Uterus (tissue), 4 donors: ENCODE measurements at places on chromosomes 6 and 20. TPM values are rescaled to one million over a fixed set of nuclear protein-coding genes. Genes with fewer than 3 reads are reported as not detected.

Gene CST5
- not detected for total RNA-seq

Gene RBPJL
- total RNA-seq = not detected

Gene DEFB110
- total RNA-seq = not detected

DNA sequence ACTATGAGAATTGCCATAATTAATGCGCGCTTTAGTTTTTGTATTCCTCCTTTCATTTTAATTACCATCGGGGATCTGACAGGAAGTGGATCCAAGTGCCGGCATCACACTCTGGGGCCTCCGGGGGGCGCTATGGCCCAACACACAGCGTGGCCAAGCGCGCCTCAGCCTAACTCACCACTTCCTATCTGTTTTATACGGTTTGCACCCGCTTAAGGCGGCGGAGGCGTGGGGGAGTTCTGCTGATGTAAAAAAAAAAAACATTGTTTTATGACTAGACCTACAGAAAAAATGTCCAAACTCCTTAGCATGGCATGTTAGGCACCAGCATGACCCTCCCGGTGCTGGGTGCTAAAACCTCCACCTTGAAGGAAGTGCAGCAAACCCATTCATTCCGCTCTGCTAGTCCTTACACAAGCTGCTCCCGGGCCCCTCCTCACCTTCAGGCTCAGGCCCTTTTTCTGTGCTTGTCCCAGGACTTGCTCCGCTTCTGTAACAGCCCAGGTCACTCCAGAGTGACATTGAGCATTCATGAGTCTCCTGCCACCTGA, 4.5 kb upstream of the EBF4 start:
- no peaks in the 10 kb centered on the region for H3K36me3 ChIP-seq
- H3K27ac ChIP-seq = no peak overlapping the region
- H3K4me3 ChIP-seq = no peak overlapping the region
- DNase-seq = no peak
- no peaks in the 10 kb centered on the region for H3K4me1 ChIP-seq

DNA sequence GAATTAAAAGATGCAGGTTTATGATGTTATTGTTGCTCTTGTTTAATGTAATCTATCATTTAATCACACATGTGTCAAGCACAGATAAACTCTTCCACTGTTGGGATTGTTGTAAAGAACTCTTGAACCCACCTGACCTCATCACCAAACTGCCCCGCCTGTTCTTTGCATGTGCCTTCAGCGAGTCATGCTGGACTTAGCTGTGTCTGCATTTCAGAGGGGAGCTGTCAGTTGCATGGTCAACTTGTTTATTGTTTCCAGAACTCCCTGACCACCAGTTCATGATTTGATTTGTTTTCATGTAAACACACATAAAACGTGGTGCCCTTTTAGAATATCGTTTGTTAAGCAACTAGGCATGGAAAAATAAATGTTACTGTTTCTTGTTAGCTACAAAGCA, 93.6 kb downstream of the KHDC1L start:
- H3K4me3 ChIP-seq = no peak overlapping the region
- no peak for DNase-seq
- H3K36me3 ChIP-seq = no peaks in the 10 kb centered on the region
- no peaks in the 10 kb centered on the region for H3K27me3 ChIP-seq
- H3K27ac ChIP-seq = no peak overlapping the region
- no peaks in the 10 kb centered on the region for H3K4me1 ChIP-seq

DNA sequence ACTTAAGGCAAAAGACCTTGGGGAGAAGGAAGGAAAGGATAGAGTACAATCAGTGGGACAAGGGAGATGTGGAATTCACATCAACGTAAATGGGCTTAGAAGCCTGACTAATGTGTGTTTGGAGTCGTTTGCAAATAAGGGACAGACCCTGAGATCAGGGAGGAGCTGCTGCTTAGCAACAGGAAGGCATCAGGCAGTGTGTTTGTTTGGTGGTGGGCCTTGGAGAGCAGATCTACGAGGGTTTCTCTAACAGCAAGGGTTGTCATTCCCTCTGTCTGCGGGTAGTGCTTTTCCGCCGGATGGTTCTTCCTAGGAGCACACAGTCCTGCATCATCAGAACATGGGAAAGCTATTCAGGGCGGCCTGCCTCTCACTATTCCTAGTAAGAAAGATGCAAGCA, 40.4 kb downstream of the C6orf118 start:
- H3K27ac ChIP-seq = no peak overlapping the region
- H3K4me3 ChIP-seq = no peak overlapping the region
- no peaks in the 10 kb centered on the region for H3K27me3 ChIP-seq

- no peaks in the 10 kb centered on the region for H3K36me3 ChIP-seq
- H3K4me1 ChIP-seq = no peaks in the 10 kb centered on the region
- H3K4me3 ChIP-seq = no peak overlapping the region
- H3K27ac ChIP-seq = peak overlapping the region; percentile 83
These were observed 6.5 kb downstream of the RBM38 start for GRCh38 chr20:57397693-57398108.

DNA sequence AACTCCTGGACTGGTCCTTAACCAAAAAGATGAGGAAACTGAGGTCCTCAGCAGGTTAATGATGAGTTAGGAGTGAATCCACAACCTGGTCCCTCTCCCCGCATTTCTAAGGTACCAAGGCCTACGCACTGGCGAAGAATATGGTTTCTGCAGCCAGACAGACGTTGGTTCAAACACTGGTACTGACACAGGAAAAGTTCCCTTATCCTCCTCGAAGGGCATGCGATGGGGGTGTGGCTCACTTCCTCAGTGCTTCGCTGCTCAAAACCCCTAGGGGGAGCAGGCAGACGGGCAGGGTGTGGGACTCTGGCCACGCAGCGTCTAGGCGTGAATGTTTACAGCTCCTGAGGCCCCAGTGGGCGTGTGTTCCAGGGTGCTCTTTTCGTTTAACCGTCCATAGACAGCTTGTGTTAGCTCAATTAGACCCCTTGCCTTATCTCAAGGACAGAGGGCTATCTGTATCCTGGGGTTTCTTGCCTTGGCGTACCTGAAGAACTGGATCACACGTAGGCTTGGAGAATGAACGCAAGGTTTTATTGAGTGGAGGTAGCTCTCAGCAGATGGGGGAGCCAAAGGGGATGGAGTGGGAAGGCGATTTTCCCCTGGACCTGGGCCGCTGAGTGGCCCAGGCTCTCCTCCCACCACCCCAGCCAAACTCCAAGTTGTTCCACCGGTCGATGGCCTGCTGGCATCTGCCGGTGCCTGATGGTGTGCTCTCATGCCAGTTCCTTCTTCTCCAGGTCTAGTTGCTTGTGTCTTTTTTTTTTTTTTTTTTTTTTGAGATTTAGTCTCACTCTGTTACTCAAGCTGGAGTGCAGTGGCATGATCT, 31.8 kb upstream of the PTPN1 start:
- no peak overlapping the region for H3K27ac ChIP-seq
- H3K27me3 ChIP-seq = no peaks in the 10 kb centered on the region
- H3K4me1 ChIP-seq = no peaks in the 10 kb centered on the region
- peak; percentile 46 for DNase-seq
